Activated CD8-positive, alpha-beta memory T cell treated with anti-CD3 and anti-CD28 coated beads, Interleukin-2, amount 10 ng/mL, durations not matched to agents 7 days and 5 days (primary cell): ENCODE measurements at places on chromosomes 5 and 9.

DNA sequence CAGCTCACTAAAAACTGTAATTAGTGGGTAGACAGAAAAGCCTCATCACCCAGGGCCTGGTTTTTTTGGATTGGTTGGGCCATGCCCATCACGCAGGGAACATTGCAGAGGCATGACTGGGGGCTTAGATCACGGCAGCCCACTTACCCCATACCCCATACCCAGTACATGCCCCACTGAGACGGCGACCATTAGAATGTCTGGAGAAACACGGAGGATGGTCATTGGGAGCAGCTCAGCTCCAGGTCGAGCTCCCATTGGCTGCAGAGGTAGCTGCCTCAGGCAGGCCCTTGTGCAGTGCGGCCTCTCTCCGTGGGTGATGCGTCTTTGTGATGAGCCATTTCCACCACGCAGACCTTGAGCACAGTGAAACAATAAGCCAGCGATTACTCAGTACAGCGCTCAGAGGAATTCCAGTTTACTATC is 204.0 kb downstream of the GADD45G start:
- no peak for DNase-seq

DNA sequence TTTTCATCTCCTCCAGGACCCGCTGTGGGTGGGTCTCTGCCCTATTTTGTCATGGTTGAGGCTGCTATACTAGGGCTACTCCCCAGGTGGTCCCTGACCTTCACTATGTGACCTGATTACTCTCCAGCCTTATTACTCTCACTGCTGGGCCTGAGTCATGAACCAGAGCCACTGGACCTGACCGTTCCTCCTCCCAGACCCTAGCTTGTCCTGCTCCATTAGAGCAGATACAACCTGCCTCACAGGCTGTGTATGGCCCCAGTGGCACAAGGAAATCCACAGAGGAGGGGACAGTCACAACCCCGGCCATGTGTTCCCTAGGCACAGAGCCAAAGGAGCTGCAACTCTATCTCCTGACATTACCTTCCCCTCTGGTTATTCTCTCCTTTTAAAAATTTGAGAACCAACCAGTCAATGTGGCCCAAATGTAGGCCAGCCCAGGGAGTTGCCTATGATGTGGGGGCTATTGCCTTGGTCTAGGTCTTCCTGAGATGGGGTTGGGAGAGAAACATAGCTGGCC is 96.0 kb upstream of the FSTL4 start:
- no peak for DNase-seq

DNA sequence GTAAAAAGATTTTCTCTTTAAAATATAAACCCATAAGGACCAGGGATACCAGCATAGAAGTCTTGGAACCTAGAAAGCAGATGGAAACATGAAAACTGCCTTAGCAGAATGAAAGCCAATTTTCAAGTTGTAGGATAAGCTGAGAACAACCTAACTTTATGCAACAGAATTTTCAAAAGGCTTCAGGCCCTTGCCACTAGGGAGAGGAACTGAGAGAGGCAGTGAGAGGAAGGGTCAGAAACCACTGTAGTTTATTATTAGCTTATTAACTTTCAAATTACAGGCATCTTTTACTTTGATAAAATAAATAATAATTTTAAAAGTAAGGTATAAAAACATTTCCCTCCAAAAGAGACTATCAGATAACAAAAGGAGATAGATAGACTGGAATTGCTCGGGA is 33.4 kb downstream of the FAM81B start:
- DNase-seq, result no peak

DNA sequence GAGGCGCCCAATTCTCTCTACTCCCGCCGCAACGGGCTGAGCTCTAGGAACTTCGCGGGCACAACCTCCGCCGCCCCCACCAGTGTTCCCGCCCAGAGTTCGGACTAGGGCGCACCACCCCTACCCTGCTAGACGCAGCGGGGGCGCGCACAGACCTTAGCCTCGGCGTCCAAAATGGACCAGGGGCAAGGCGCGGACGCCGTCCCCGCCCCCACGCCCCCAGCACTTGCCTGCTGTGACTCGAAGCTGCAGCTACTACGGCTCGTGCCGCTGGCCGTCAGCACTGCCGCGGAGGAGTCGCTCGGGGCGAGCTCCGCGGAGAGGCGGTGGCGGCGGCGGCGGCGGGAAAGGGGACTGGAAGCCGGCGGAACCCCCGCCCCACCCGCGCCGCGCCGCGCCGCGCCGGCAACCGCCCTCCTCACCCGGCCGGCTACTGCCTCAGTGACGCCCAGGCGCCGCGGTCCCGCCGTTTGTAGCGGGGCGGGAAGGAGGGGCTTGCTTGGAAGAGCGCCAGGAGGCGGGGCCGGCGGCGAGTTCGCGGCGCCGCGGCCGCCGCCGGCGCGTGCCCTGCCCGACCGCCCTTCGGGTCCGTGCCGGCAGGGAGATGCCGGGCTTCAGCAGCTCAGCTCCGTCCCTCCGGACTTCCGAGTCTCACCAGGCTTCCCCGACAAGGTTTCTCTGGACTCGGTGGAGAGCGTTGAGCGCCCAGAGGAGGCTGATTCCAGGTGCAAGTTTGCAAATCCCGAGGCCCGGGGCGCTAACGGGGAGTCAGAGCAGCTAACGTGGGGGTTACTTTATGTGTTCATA is 4.5 kb downstream of the ELAVL2 start:
- DNase-seq, result no peak

- DNase-seq, result no peak
Measured at GRCh38 chr9:130149031-130149430, 23.2 kb upstream of the NCS1 start.

- no peak for DNase-seq
Measured at GRCh38 chr9:136364942-136365774, 1.6 kb upstream of the DNLZ start.

- no peak for DNase-seq
Measured at GRCh38 chr5:103476811-103477210, 85.8 kb downstream of the NUDT12 start.

- DNase-seq, result no peak
Measured at GRCh38 chr5:15983392-15983791, 196.2 kb downstream of the MARCHF11 start.

GRCh38 chr9:93678199-93679019 is 102.0 kb downstream of the PHF2 start:
- peak; percentile 35 for DNase-seq

- DNase-seq, result no peak
Measured at GRCh38 chr5:96876292-96876850, at the start of gene ERAP2. TSS of gene ERAP2 (plus strand) at chr5:96876500. CDS start at chr5:96879686, 3,186 bp downstream.

DNA sequence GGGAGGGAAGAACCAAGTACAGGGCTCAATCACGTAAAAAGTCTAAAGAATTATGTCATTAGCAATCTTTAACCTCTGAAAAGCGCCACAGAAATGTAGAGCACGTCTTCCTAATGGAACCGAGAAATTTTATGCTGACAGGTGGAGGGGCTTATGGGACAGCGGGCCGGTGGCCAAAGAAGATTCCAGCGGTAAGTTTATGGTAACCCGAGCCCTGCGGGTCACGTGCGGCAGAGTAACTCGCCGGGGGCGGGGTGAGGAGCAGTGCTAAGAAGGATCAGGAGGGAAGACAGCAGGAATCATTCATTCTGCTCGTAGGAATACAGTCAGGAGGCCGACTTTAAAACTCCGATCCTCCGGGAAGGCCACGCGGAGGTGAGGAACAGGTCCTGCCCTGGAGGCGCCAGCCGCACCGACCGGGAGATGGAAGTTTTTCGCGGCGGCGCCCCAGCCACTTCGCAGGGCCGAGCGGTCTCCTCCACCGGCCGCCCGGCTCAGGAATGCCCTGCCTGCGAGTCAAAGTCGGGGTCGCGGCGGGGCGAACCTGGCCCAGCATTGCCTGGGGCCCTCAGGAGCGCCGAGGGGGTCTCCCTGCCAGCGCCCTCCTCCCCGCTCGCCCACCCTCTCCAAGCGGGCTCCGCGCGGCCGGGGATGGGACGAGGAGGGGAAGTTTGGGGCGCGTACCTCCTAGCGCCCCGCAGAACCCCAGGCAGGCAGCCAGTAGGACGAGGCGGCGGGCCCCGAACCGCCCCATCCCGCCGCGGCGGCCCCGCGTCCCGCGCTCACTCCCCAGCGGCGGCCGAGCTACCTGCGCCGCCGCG is 101.8 kb downstream of the ESM1 start:
- DNase-seq, result no peak

DNA sequence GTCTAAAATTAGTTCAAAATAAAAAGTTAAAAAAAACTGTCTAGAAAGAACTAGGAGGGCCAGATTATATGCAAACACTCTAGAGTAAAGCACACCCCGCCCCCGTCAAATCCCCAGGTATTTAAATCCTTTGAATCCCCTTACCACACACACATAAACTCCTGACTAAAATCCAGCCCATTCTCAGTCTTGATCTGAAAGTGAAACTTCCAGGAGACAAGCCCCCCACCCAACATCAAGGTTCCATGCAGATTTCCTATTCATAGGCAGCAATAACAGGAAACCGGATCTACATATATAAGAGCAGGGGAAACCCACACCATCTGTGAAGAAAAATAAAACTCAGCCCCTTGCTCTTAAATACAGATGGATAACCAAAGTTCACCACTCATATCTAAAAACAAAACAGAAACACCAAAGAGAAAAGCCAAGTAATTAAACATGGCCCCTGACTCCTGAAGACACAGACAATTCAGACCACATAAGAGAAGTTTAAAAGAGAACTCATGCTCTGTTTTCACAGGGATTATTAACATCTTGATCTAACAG is 42.3 kb downstream of the MARCHF3 start:
- no peak for DNase-seq

- DNase-seq, result peak; percentile 30
Measured at GRCh38 chr5:178454303-178454702, 135.9 kb downstream of the COL23A1 start.

DNA sequence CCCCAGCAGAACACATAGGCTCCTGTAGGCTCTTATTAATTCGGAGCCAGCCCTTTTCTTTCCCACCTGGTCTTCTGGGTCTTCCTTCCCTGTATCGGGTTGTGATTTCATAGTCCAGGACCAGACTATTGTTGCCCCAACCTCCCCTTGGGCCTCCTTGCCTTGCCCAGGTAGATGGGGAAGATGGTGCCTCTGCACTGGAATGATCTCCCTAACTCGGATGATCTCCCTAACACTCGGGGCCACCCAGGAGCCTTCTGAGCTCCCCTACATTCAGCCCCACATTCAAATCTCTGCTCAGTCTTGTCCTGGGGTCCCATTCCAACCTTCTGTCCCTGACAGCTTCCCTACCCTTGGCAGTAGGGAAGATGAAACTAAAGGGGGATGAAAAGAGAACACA is 2.7 kb upstream of the IRF1 start:
- DNase-seq, result peak; percentile 38

GRCh38 chr5:59593439-59594007 is 300.0 kb downstream of the PDE4D start:
- DNase-seq, result no peak

- no peak for DNase-seq
Measured at GRCh38 chr9:7935681-7936080, 136.1 kb upstream of the DMAC1 start.

GRCh38 chr9:110638381-110638954 is 30.1 kb upstream of the MUSK start:
- DNase-seq, result no peak

DNA sequence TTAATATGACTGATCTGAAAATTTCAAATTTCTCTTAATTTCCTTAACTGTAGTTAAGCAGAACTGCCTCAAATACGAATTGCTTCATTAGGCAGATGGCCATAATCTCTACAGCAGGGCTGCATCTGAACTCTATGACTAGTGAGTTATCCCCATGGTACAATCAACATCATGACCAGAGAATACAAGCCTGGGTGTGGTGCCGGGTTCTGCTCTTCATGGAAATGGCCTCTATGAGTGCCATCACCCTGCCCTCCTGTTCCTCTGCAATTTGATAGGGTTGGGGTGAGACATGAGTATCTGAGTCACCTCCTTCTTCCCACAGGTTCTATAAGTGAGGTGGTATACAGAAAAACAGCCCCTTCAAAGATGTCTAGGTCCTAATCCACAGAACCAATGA is 235.9 kb downstream of the AP3B1 start:
- no peak for DNase-seq

GRCh38 chr9:6495466-6495865 is 82.5 kb downstream of the UHRF2 start:
- DNase-seq, result no peak

GRCh38 chr9:121242219-121242958 is 25.6 kb upstream of the GSN start:
- DNase-seq, result no peak

GRCh38 chr9:27799326-27799725 is 226.0 kb upstream of the C9orf72 start:
- no peak for DNase-seq

- no peak for DNase-seq
Measured at GRCh38 chr9:34578241-34579103, 11.1 kb downstream of the CNTFR start.

DNA sequence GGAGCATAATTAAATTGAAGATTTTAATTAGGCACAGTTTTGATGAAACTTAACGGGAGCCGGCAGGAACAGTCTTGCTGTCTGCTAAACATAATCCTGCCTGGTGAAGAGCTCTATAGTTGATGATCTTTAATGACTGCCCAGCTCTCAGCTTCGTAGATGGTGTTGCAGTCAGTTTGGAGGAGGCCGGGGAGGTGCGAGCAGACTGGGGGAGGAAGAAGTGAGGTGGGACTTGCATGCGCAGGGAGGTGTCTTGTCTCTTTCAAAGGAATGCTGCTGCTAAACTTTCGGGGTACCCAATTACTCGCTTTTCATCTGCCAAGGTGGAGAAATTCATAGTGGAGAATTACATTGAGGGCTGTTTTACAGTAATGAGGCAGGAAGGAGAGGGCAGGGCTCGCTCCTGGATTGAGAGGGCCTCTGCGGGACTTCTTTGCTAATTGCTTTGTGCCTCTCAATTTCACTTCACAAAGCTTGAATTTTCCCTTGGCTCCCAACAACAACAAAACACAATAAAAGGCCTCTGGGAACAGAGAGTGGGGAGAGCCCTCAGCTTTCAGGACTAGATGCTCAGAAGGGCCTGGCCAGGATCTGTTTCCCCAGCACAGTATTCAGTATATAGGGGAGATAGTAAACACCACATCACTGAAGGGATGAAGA is 257.9 kb upstream of the ADRA1B start:
- no peak for DNase-seq

- DNase-seq, result no peak
Measured at GRCh38 chr9:100213730-100214477, 114.9 kb downstream of the INVS start.

- peak; percentile 94 for DNase-seq
Measured at GRCh38 chr5:43019614-43020398, 20.3 kb downstream of the ANXA2R start.

GRCh38 chr5:135246923-135247795 is 151.9 kb downstream of the MACROH2A1 start:
- peak; percentile 25 for DNase-seq

- no peak for DNase-seq
Measured at GRCh38 chr9:128568470-128569078, 16.2 kb downstream of the SPTAN1 start.

DNA sequence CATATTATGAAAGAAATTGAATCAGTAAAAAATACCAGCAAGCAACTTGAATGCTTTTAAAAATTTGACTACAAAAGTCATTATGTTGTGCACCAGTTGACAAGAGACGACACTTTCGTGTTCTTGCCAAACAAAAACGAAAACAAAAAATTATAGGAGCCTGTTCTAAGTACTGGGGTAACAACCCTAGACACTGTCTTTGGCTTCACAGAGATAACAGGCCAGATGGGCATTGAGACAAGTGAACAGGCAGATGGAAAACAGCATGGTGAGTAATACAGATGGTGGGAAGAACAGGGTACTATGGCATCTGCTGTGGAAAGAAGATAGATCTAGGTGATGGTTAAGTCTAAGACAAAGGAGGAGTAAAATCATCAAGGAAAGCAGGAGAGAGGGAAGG is 99.0 kb downstream of the CDH12 start:
- DNase-seq, result no peak
